ENCODE measurements at places on chromosomes 11 and 22.

DNA sequence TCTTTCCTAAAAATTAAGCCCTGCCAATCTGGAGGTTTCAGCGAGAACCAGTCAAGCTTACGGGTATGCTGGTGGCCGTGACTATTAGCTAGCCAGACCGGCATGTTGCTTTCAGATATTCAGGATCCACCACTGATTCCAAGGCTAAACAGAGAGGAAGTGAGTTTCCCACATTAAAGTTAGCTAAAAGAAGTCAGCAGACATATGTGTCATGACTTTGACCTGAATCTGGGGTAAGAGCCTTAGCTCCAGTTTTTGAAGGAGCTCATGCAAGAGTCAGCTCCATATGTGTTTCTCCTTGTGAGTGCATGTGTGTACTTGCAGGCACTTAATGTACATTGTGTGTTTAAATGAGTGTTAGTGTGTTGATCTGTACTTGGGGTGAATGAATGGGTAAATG, 1.4 kb downstream of the ZFPL1 start:
- no peak for DNase-seq

- no peak for DNase-seq
These were observed 80.4 kb downstream of the MYEOV start for GRCh38 chr11:69374110-69374945.

DNA sequence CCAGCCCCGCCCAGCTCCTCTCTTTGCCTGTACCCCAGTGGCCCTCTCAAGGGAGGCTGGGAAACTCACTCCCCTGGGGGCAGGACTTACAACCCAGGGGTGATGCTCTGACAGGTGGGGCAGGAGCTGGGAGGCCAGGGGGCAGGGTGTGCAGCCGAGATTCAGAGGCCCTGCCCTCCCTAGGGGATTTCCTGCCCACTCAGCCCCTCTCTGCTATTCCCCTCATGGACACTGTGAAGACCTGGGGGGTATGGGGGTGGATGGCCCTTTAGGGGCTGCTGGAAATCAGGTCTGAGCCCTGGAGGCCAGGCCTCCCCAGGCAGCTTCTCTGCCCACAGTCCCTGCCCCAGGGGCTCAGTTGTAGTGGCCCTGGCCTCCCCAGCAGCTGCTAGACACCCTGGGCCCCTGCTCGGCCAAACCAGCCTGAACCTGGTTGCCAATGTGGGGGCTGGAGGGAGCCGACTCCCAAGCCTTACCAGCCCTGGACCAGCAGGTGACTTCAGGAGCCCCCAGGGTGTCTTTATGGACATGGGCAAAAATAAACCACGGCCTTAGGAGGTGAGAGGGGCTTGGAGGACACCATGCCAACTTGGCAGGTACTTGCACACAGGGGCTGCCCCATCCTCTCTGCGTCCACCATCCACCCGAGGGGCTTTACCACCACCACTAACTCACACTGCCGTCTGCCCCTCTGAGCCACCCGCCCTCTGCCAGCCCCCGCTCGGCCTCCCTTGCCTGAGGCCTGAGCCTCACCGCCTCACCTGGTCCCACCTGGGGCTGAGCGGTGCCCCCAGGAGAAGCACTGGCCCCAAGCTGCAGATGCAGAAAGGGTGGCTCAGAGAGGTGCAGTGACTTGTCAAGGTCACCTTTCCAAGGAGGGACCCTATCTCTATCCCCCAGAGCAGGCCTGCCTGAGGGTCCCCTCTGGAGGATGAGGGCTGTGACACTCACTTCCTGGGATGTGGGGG, 2.8 kb upstream of the PHLDA2 start:
- DNase-seq: no peak

GRCh38 chr11:13357232-13357631, 79.6 kb downstream of the BMAL1 start:
- no peak for DNase-seq

DNA sequence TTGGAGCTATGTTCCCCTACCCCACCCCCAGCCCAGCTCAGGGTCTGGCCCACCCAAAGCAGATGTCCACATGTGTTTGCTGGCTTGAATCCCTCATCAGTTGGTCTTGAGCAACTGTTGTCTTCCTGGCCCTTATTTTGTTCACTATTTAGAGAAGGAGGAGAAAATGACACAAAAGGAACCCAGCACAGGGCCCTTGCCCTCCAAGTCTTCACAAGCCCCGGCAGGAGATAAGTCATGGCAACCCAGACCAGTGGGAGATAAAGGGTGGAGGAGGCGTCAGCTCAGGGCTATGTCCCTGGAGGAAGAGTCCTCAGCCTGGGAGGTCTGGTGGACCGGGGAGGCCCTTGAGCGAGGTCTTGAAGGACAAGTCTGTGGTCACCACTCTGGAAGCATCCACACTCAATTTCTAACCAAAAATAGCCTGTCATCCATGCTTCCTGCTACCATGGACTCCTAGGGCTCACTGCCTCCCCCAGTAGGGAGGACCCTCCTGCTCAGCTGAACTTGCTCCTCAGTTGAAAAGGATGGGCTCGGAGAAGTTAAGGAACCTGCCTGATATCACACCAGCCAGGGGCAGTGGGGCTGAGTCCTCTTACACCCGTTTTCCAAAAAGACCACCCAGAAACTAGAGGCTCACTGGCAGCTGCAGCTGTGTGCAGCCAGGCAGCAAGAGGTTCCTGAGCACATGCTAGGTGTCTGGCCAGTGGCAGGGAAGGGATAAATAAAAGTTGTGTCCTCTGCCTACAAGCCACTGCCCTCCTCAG, 1.8 kb upstream of the RAB3IL1 start:
- DNase-seq: no peak

DNA sequence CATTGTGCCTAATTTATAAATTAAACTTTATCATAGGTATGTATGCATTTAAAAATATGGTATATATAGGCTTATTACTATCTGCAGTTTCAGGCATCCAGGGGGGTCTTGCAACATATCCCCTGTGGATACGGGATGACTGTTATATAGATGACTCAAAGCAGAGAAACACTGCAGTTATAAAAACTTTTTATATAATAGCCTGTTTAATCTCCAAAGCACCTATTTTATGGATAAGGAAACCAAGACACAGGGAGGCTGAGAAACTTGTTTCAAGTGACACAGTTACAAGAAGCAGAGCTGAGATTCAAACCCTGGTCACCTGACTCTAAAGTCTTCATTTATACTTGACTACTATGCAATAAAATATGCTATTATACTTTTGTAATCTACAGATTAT, 897.7 kb downstream of the KCNA4 start:
- no peak for DNase-seq

GRCh38 chr11:10452211-10452767, 2.8 kb upstream of the AMPD3 start:
- no peak for DNase-seq

DNA sequence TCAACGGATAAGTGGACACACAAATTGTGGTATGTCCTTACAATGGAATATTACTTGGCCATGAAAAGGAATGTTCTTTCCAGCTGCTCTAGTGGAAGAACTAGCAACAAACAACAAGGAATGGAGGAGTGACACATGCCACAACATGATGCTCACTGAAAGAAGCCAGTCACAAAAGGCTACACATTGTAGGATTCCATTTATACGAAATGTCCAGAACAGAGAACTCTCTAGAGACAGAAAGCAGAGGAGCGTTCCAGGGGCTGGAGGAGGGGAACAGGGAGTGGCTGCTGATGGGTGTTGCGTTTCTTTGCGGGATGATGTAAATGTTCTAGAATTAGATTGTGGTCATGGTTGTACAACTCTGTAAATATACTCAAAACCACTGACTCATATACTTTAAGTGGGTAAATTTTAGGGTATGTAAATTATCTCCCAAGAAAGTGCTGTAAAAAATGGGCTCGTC, 32.4 kb upstream of the PDGFB start:
- no peak for DNase-seq

- DNase-seq: no peak
These were observed 19.9 kb upstream of the BBOX1 start for GRCh38 chr11:27020751-27021150.

DNA sequence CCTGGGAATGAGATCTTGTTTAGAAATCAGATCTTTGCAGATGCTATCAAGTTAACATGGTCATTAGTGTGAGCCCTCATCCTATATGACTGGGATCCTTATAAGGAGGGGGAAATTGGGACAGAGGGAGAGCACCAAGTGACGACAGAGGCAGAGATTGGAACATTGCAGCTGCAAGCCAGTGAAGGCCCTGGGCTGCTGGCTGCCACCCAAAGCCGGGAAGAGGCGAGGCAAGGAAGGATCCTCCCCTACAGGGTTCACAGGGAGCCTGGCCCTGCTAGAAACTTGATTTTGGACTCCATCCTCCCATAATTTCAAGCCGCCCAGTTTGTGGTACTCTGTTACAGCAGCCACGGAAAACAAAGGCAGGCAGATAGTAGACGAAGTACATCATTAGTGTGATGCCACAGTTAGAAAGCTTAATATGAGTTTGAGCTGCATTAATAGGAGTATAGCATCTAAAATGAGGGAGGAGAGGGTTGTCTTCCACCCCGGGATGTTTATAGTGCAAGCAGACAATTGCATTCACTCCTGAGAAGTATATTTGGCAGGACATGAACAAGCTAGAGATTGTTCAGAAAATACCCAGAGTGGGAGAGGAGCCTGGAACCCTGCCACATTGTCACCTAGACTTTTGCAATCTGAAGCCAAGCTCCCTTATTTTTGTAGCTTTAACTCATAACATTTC, 56.8 kb upstream of the CLMP start:
- no peak for DNase-seq

- no peak for DNase-seq
These were observed 32.8 kb downstream of the CSTPP1 start for GRCh38 chr11:46969379-46969778.

DNA sequence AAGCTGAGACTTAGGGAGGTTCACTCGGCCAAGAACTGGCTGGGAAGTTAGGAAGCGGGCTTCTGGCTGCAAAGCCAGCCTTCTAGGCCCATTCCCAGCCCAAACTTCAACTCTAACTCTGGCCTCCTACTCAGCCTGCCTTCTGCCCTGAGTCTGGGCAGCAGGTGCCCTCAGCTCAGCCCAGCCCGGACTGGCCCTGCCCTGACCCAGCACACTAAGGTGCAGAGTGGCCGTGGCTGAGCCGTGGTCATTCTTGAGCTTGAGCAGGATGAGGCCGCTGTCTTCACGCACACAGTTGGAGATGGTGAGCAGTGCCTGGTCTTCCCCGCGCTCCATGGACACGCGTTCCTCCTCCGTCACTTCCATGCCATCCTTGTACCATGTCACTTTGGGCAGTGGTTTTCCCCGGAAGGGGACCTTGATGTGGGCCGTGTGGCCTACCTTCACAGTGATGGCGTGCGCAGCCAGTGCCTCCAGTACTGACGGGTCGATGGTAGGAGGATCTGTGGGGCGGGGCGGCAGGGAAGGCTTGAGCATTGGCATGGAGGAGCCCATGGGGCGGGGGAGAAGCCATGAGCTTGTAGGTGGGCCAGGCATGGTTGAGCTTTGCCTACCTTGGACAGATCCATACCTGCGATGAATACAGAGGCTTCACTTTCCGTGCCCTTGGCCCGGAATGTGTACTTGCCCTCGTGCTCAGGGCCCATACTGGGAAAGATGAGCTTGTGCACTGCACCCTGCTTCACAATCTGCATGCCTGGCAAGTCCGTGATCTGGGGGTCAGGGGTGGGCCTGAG, 12.1 kb downstream of the IGSF22 start:
- no peak for DNase-seq

- DNase-seq: no peak
These were observed 33.1 kb downstream of the TREH start for GRCh38 chr11:118646393-118646792.

GRCh38 chr11:131756479-131757110, 386.2 kb downstream of the NTM start:
- no peak for DNase-seq

DNA sequence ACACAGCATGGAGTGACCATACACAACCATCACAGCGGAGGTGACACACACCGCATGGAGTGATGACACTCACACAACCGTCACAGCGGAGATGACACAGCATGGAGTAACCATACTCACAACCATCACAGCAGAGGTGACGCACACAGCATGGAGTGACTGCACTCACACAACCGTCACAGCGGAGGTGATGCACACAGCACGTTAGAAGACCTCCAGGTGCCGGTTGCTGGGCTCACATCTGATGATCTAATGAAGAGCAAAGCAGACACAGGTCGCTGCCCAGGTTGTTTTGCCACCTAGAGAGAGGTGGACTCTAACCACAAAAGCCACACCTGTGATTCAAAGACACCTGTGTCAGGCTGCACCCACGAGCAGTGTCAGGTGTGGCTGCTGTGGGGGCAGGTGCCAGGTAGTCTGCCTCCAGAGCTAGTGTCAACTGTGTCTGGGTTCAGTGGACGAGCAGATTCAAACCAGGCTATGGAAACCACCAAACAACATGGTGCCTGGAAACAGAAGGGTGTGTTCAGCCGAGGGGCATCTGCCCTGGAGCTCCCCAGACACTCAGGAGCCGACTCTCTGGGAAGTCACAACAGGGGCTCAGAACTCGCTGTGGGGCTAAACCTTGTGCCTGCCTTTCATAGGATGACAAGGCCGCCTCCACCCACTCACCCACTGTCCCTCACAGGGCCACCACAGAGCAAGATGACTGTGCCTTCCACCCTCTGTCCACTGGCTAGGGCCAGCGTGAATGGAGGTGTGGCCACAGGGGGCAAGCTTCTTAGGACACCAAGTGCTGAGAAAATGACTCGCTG, 608.2 kb downstream of the TBC1D22A start:
- no peak for DNase-seq

DNA sequence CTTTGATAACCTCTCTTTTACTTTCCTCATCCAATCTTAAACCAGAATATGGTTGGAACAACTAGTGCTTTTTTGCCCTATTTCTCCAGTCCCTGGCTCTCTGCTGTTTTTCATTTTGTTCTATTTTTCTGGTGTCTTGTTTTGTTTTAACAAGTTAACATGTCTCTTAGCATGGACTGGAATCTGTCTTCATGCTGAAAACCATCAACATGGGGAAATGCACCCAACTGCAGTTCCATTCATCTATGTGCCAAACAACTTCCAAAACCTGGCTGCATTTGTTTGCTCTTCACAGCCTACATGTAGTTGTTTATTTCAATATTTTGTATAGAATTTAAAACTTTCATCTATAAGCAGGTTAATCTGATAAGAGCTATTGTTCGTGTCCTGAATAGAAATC, 46.8 kb upstream of the NOX4 start:
- DNase-seq: no peak

- DNase-seq: no peak
These were observed 28.4 kb upstream of the PPP6R3 start for GRCh38 chr11:68431984-68432645.

DNA sequence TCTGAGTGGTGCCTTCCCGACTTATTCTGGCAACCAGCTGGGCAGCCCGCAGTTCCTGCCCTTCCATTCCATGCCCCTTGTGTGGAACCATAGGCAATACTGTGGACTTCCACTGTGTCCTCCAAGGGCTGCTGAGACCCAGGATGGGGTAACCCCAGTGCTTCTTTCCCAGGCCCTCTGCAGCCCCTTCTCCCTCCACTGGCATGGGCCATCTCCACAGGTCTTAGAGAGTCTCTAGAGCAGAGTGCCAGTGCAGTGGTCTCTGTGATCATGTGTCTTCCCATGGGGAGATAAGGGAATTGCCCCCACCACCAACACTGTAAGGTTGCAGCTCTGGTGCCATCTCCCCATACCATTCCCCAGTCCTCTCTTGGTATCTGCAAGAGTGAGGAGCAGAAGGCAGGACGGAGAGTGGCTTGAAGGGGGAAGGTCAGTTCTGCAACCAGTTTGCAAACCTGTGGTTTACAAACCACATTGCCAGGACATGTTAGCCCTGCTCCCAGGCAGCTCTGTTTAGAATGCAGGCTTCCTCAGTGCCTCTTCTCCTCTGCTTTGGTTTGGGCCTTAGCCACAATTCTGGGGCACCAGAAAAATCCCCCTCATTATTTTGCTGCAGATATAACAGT, 20.9 kb upstream of the DRD2 start:
- no peak for DNase-seq
